ENCODE measurements at places on chromosomes 6 and 20.

DNA sequence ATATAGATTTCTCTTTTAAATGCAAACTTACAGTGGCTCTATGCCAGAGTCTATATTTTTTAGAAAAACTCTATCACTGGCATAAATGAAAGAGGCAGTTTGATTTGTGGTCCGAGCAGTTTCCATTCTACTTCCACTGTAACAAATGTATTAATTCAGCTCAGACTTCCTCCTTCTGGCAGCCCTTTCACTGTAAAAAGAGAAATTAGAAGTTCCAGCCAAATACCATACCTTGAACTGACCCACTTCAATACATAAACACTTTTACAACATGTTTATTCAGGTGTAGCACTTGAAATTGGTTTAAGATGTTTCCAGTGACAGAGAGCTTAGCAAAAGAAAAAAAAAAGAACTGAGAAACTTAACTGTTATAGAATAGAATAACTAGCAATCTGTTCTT, 99.3 kb downstream of the BMP5 start:
- DNase-seq = no peak
- no peaks in the 10 kb centered on the region for H3K36me3 ChIP-seq
- H3K4me1 ChIP-seq = no peaks in the 10 kb centered on the region
- H3K27me3 ChIP-seq = no peaks in the 10 kb centered on the region

GRCh38 chr6:10163203-10163962, 251.5 kb downstream of the TFAP2A start:
- H3K27ac ChIP-seq = no peak overlapping the region
- no peaks in the 10 kb centered on the region for H3K27me3 ChIP-seq
- no peaks in the 10 kb centered on the region for H3K36me3 ChIP-seq
- no peak overlapping the region for H3K4me3 ChIP-seq
- no peaks in the 10 kb centered on the region for H3K4me1 ChIP-seq
- no peak for DNase-seq

- H3K4me1 ChIP-seq = peaks cover 30% of the 10 kb centered on the region
- H3K4me3 ChIP-seq = peak overlapping the region; percentile 94
- peak overlapping the region; percentile 86 for H3K27ac ChIP-seq
- no peaks in the 10 kb centered on the region for H3K27me3 ChIP-seq
- H3K36me3 ChIP-seq = no peaks in the 10 kb centered on the region
Observed at GRCh38 chr6:137219664-137220252, 573 bp upstream of the IFNGR1 start.

- no peak overlapping the region for H3K4me3 ChIP-seq
- no peak for DNase-seq
- no peaks in the 10 kb centered on the region for H3K36me3 ChIP-seq
Observed at GRCh38 chr20:22629927-22630326, 45.6 kb upstream of the FOXA2 start.

DNA sequence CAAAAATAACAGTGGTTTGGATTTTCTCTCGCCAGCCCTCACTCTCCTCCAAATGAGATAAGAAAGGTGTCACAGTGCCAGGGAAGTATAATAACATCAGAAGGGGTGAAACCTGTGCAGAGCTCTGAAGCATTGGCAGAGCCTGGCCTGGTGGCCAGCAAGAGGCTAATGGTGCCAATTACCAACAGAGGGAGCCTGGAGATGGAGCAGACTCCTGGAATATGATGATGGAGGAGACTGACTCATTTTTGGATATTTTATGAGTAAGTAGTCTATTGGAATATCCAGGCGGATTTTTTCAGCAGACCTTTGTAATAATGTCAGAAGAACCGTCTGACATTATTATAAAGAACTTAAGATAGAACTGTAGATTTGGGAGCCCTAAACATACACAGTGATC, 442.6 kb upstream of the MARCKS start:
- peaks cover 12% of the 10 kb centered on the region for H3K27me3 ChIP-seq
- H3K4me3 ChIP-seq = no peak overlapping the region
- no peak for DNase-seq
- H3K27ac ChIP-seq = no peak overlapping the region
- H3K4me1 ChIP-seq = no peaks in the 10 kb centered on the region

DNA sequence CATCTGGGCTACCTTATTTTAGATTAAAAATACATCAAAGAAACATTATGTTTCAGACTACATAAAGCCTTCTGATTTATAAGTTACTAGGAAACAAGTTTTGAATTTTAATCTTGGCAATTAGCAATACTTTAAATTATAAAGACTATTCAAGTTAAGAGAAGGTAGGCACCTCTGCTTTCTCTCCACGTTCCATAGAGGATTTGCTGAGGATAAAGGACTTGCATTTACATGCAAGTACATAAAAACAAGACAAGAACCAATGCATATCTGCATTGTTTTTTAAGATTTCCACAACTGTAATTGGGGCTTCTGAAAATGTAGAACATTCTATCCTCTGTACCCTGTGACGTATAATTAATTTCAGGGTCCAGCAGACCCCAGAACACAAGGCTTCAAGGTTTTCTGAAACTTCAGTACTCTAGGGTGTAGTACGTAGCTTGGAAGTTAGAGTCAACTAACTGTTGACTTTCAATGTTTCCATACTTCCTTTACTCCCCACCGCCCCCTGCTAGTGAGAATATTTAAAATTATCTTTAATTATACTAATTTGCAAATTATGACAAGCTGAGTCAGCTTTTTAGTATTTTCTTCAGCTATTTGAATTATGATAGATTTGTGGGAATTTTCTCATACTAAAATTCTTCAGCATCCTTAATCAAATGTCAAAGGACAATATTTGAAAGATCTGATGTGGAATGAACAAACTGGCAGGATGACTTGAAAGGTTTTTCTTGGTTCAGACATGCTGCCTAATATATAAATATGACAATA, 82.8 kb downstream of the PKIB start:
- H3K4me1 ChIP-seq = no peaks in the 10 kb centered on the region
- H3K27me3 ChIP-seq = no peaks in the 10 kb centered on the region
- no peak for DNase-seq
- no peak overlapping the region for H3K27ac ChIP-seq

DNA sequence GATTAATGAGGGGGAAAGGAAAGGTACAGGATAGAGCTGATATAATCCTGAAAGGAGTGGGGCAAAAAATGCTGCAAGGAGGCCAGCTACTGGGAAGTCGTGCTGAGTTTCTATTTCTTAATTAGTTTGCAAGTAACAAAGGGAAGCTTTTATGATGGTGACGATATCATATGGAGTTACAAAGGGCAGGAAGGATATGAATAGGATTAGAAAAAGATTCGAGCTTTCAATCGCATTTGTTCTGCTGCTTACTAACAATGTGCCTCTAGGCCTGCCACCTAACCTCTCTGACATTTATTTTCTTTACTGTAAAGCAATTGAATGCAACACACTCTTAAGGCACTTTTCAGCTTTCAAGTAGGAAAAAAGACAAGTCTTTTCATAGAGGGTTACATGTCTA, 219.2 kb downstream of the CLVS2 start:
- H3K4me1 ChIP-seq = no peaks in the 10 kb centered on the region
- no peaks in the 10 kb centered on the region for H3K27me3 ChIP-seq
- no peaks in the 10 kb centered on the region for H3K36me3 ChIP-seq
- no peak overlapping the region for H3K4me3 ChIP-seq
- DNase-seq = no peak
- no peak overlapping the region for H3K27ac ChIP-seq

DNA sequence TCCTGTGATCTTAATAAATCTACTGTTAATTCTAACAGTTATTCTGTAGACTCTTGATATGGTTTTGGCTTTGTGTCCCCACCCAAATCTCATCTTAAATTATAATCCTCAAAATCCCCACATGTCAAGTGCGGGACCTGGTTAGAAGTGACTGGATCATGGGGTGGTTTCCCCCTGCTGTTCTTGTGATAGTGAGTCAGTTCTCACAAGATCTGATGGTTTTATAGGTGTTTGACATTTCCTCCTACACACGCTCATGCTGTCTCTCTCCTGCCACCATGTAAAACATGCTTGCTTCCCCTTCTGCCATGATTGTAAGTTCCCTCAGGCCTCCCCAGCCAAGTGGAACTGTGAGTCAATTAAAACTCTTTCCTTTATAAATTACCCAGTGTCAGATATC, 10.5 kb upstream of the EPB41L2 start:
- H3K36me3 ChIP-seq = no peaks in the 10 kb centered on the region
- H3K4me1 ChIP-seq = no peaks in the 10 kb centered on the region
- no peak overlapping the region for H3K27ac ChIP-seq
- H3K4me3 ChIP-seq = no peak overlapping the region

DNA sequence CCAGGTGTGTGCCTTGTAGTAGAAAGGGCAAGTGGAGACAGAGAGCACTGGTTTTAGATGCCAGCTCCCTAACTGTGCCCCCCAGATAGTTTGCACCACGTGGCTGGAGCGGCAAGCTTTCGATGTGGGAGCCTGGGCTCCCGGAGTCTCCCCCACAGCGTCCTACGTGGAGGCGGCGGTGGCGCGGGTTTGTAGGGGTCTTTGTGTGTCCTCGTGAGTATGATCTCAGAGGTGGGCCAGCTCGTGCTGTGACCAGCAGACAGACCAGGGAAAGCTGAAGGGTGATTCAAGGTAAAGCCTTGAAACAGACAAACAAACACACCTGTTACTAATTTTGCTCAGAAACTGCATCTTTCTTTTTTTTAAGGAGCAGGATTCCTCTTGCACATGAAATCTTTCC, 5.6 kb upstream of the KCNK16 start:
- H3K36me3 ChIP-seq = no peaks in the 10 kb centered on the region
- no peak for DNase-seq
- H3K27ac ChIP-seq = no peak overlapping the region
- no peaks in the 10 kb centered on the region for H3K4me1 ChIP-seq

GRCh38 chr6:62043084-62043483, 242.9 kb downstream of the KHDRBS2 start:
- no peak for DNase-seq
- H3K27ac ChIP-seq = no peak overlapping the region
- H3K4me1 ChIP-seq = no peaks in the 10 kb centered on the region
- H3K4me3 ChIP-seq = no peak overlapping the region

- H3K36me3 ChIP-seq = no peaks in the 10 kb centered on the region
- no peak for DNase-seq
- H3K27me3 ChIP-seq = peaks cover 2% of the 10 kb centered on the region
- peaks cover 32% of the 10 kb centered on the region for H3K4me1 ChIP-seq
- peak overlapping the region; percentile 69 for H3K4me3 ChIP-seq
- peak overlapping the region; percentile 80 for H3K27ac ChIP-seq
Observed at GRCh38 chr6:13273202-13273930, 55.0 kb downstream of the TBC1D7 start.

DNA sequence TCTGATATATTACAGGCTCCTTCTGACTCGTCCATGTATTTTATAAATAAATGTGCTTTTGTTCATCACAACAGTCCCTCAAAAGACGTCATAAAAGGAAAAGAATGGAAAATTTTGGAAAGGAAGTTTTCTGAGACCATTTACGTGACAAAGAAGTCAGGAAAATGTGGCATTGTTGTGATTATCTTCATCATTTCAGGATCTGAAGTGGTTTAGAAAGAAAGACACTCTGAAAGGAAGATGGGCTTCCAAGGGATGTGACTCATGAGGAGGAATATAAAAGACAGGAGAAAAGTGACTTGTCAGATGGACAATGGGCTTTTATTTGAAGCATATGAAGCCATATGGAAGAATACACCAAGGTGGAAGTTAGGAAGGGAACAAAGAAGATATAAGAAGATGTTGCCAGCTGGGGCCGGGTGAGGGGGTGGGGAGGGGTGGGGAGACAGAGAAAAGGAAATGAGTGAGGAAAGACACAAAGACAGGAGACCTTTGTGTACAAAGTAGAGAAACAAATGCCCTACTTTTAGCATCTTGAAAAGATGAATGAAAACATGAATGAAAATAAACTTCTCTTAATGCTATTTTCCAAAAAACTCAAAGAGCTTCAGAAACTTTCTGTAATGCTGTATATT, 190.3 kb upstream of the PREP start:
- H3K27ac ChIP-seq = no peak overlapping the region
- peaks cover 17% of the 10 kb centered on the region for H3K4me1 ChIP-seq
- DNase-seq = no peak
- peaks cover 1% of the 10 kb centered on the region for H3K27me3 ChIP-seq
- no peak overlapping the region for H3K4me3 ChIP-seq
- no peaks in the 10 kb centered on the region for H3K36me3 ChIP-seq

- no peak overlapping the region for H3K4me3 ChIP-seq
- no peaks in the 10 kb centered on the region for H3K36me3 ChIP-seq
- no peaks in the 10 kb centered on the region for H3K27me3 ChIP-seq
- H3K27ac ChIP-seq = peak overlapping the region; percentile 92
- H3K4me1 ChIP-seq = peaks cover 32% of the 10 kb centered on the region
- peak; percentile 6 for DNase-seq
Observed at GRCh38 chr6:47203266-47203937, 106.3 kb downstream of the TNFRSF21 start.

- peaks cover 10% of the 10 kb centered on the region for H3K4me1 ChIP-seq
- peaks cover 9% of the 10 kb centered on the region for H3K27me3 ChIP-seq
- no peak for DNase-seq
- no peaks in the 10 kb centered on the region for H3K36me3 ChIP-seq
Observed at GRCh38 chr6:105902401-105903031, 183.6 kb upstream of the PRDM1 start.

DNA sequence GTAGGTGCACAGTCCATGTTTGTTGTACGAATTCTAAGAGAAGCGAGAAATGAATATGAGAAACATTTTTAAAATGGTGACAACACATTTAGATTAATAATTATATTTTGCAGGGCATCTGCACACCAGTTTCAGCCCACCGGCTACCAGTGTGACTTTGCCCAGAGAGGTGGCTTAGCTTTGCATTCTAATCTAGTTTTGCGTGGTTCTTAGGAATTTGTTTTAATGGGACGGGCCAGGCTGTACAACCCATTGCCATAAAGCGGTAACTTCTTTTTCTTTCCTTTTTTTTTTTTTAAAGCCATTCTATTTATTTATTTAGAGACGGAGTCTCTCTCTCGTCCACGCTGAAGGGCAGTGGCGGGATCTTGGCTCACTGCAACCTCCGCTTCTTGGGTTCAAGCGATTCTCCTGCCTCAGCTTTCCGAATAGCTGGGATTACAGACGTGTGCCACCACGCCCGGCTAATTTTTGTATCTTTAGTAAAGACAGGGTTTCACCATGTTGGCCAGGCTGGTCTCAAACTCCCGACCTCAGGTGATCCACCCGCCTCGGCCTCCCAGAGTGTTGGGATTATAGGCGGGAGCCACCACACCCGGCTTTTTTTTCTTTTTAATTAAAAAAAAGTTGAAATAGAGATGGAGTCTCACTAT, 829 bp downstream of the MANBAL start:
- H3K4me3 ChIP-seq = peak overlapping the region; percentile 86
- H3K4me1 ChIP-seq = peaks cover 50% of the 10 kb centered on the region
- no peak for DNase-seq
- H3K27ac ChIP-seq = peak overlapping the region; percentile 95

Data from naive thymus-derived CD8-positive, alpha-beta T cell (primary cell).